ENCODE measurements at places on chromosomes 12 and 14.

GRCh38 chr12:108551535-108551934 lies 9.4 kb downstream of the SART3 start:
- DNase-seq = no peak

GRCh38 chr14:106490442-106490841 lies 964.1 kb downstream of the TMEM121 start:
- no peak for DNase-seq

GRCh38 chr12:22046968-22047390 lies 961 bp downstream of the CMAS start:
- no peak for DNase-seq

DNA sequence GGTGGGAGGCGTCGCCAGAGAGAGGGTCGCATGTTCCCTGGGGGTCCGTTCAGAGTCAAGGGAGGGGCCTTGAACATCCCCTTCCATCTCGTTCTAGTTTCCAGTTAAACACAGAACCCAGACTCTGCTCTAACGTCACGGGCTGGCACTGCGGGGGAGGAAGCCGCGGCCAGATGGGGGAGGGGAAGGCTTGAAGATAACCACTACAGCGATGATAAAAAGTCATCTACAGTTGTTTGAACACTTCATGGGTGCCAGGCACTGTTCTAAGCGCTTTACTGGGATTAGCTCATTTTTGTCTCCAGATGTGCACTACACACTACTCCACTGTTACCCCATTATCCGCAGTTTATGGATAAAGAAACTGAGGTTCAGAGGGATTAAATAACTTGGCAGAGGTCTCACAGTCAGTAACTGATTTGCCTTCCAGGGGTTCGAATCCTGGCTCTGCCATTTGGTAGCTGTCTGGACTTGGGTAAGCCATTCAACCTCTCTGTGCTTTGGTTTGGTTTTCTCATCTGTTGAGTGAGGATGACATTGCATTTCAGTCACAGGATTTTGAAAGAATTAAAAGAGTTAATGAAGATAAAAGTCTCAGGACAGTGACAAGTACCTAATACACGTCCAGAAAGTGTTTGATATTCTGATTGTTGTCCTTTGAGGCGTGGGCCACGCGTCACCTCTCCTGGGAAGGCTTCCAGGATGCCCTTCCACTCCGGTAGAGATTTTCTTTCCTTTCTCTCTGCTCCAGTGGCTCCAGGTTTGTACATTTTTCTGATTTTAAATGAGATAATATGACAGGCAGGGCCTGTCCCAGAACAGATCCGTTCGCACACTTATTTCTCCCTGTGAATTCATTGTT lies 798 bp upstream of the RASAL1 start:
- DNase-seq = no peak

GRCh38 chr14:90797919-90798318 lies 18.3 kb downstream of the TTC7B start:
- no peak for DNase-seq

DNA sequence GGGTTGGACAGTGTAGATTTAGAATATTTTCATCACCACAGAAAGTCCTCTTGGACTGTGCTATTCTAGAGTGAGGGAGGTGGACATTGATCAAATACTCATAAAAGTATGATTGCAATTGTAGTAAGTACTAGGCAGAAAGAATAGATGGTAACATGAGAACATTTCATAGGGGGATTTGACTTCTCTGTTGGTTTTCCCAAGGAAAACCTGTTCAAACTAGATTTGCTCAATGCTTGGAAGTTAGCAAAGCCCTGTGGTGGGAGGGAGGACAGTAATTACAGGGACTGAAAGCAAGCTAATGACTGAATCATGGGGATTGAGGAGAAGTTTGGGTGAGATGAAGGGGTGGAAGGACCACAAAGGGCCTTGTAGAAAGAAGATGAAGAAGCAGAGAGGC lies 24.4 kb upstream of the EID3 start:
- DNase-seq = no peak

DNA sequence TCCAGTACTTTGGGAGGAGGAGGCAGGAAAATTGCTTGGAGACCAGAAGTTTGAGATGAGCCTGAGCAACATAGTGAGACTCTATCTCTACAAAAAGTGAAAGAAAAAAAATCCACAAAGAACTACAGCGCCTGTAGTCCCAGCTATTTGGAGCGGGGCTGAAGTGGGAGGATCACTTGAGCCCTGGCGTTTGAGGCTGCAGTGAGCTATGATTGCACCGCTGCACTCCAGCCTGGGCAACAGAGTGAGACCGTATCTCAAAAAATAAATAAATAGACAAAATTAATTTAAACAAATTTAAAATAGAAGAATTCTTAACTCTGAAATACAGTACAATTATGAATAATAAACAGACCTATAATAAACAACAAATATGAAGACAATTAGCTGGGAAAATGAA lies 40.9 kb downstream of the ATL1 start:
- no peak for DNase-seq

GRCh38 chr14:39680777-39681176 lies 248.5 kb upstream of the FBXO33 start:
- no peak for DNase-seq

DNA sequence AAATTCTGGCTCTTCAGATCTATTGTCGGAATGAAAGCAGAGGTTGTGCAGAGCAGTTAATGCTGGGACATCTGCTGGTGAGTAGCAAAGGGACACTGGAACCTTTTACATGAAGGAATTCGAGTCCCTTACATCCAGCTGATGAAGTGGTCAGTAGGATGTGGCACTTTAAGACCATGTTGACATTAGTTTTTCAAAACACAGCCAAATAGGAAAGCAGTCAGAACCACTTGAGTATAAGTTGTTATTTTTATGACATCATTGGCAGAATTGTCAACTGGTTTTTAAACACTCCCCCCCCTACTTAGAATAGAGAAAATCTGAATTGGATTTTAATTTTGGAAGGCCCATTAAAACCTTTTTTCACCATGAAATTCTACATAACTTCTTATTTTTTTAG lies 46.8 kb upstream of the AMN start:
- no peak for DNase-seq

- DNase-seq = no peak
Measured at GRCh38 chr14:103868242-103868897, 21.0 kb upstream of the PPP1R13B start.

DNA sequence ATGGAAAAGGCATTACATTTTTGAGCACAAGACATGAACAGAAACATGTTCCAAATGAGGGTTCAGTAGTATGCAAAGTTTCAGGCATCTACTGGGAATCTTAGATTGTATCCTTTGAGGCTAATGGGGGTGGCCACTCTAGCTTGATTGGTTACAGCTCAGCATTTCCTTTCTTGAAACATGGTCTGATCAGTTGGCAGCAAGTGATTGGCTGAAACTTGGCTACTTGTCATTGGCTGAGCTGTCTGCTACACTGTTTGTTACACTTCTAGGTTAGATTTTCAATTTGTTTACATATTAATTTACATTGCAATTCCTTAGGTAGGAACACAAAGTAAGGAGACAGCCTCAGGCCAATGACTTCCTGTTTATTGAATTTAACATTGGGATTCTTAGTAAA lies 918.0 kb upstream of the SEL1L start:
- DNase-seq = no peak

DNA sequence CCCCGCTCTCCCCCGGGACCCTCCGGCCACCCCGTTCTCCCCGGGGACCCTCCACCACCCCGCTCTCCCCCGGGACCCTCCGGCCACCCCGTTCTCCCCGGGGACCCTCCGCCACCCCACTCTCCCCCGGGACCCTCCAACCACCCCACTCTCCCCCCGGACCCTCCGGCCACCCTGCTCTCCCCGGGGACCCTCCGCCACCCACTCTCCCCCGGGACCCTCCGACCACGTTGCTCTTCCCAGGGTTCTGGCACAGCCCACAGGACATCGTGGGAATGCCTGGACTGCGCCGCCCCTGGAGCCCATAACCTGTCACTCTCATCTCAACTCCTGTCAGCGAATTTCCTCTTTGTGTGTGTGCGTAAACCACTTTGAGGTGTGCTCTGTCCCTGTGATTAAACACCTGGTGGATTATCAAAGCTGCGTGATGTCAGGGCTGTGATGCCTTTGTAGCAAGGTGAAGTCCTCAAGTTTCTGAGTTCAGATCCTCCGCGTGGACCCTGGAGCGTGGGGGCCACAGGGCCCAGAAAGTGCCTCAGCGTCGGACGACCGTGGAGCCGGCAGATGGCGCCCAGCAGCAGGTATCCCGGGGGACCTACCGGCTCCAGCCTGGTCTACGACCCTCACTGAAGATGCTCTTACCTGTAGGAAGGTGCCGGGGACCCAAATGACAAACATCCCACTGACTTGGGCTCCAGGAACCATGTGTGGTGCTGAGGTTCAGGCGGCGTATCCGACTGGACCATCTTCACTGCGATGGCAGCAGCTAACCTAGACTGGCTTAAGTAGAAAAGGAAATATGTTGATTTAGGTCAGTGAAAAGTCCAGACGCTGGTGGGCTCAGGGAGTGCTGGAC lies 63.2 kb upstream of the GALNT9 start:
- no peak for DNase-seq

DNA sequence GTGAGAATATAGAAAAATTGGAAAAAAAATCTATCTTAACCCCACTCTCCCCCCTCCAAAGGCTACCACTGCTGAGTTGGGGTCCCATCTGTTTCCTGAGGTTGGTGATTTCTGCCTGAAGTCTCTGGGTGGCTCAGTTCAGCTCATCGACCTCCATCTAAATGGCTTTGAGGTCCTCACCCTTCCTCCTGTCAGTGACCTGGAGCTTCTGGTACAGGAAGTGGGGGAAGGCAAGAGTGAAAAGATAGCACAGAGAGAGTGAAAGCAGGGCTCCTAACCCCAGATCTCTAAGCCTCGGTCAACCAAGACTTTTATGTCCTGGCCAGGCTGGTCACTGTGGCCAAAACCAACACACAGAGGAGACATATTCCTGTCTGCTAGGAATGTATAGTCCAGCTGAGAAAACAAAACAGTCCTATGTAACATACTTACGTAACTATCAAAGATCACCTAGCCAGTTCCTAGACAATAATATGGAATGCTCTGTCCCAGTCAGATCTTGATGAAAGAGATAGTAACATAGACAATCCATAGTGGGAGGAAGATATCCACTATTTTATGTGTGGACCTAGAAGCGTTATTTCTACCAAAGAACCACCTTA lies 12.3 kb upstream of the KRT73 start:
- DNase-seq = no peak

Data from amygdala (tissue), 56 donors.